ENCODE measurements at places on chromosomes 6 and 20. TPM values are rescaled to one million over a fixed set of nuclear protein-coding genes. Genes with fewer than 3 reads are reported as not detected.

DNA sequence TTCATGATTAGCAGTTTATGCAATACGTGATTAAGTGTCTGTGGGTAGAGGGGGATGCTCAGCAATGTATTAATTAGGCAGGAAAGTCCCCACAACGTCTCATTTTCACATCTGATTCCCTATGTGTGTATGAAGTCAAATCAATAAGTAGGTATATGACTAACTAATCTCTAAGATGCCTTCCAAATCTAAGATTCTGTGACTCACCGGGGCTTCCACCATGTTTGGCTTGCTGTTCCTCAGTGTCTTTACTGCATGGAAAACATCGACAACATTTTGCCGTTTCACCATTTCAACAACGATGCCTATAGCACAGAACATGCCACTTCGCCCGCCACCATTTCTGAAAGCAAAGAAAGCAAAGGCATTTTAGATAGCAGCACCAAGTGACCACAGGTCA is 72.0 kb upstream of the THEMIS start:
- DNase-seq = no peak

GRCh38 chr20:48467622-48468021 is 360.2 kb downstream of the PREX1 start:
- no peak for DNase-seq

GRCh38 chr6:167558246-167559177 is 233.6 kb downstream of the TTLL2 start:
- DNase-seq = no peak

- no peak for DNase-seq
Measured at GRCh38 chr20:42432496-42433334, 757.0 kb downstream of the PTPRT start.

DNA sequence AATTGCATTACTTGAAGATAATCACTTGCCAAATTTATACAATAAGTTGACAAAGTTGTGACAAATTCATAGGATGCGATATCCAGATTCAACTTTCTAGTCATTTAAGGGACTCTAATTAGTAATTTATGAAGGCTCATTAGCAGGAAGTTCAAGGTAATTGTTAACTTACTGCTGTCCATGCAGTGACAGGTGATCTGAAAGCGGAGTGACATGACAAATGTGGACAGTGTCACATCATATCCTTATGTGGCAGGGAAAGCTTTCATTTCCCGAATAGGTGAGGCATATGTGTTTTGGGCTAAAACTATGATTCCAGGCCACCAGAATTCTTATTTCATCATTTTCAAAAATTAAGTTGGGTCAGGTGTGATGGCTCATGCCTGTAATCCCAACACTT is 115.9 kb upstream of the BMP2 start:
- DNase-seq = no peak

KHDC1 gene
- 10.2 TPM for total RNA-seq

Data from mesothelial cell of epicardium (in vitro differentiated cells).